Stimulated activated effector memory CD8-positive, alpha-beta T cell treated with anti-CD3 and anti-CD28 coated beads, Interleukin-12 subunit alpha, Interleukin-12 subunit beta, amount 100 ng/mL, for 72 hours (primary cell): ENCODE measurements at places on chromosomes 12 and 14.

- peak; percentile 53 for DNase-seq
Measured at GRCh38 chr12:122021193-122021821, 377 bp upstream of the BCL7A start.

DNA sequence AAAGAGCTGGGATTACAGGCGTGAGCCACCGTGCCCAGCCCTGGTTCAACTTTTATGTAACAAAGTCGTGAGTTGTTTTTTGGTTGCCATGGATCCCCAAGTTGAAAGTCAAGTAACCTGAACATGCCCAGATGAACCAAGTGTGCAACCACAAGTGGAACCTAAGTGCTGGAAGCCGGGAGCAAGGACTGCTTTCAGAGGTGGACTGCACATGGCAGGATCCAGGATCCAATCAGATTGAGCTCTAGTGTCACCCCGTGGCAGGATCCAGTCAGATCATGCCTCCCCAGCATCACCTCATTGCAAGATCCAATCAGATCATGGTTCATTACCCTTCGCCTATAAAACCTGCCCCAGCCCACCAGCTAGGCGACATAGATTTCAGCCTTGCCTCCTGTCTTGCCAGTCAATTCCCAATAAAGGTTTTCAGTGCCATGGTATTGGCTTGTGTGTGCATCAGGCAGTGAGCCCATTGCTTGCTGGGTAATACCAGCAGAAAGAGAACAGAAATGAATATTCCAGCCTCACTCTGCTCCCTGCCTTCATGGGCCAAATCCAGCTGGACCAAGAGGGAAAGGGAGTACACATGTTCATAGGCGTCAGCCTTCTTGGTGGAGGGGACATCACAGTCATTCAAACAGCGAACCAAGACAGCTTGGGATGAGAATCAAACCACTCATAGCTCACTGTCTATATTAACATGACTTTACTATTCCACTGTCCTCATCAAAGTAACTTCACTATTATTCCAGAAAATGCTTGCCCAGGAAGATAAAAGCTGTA lies 43.6 kb upstream of the VASH1 start:
- DNase-seq = no peak

DNA sequence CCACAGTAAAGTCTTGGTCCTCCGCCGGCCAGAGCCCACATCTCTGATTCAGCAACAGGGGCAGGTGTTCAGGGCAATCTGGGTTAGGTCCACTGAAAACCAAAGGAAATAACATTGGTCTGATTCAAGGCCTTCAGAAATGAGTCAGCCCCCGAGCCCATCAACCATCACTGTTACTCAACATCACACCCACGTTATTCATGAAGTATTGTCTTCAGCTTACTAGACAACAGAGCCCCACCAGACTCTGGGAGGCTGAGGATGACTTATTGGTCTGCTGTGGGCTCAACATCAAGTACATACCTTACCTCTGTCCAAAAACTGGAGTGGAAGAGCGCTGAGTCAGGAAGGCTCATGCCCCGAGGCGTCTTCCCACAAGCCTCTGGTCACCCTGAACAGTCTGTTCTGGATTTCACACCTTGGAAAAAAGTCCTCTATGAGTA lies 97.5 kb downstream of the ZFP36L1 start:
- DNase-seq = peak; percentile 76

DNA sequence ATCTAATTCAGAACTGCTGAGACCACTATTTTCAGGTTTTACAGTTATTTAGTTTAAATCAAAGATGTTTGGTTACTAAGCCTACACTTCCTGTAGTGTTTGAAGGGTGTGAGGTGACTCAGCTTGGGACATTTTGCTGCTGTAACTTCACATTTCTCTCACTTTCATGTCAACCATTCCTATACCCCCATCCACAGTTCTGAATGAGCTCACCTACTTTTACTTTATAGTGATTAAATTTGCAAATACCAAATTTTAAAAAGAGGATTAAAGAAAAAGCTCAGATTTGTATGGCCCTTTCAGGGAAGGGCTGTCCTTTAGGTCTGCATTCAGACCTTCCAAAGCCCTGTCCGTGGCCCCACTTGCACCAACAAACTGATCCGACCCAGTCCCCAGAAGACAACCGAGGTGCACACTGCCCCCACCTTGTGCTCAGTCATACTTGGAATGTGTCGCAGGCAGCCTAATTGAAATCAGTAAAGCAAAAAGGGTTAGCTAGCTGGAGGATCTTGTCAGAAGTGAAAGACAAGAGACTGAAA lies 174.4 kb downstream of the MON2 start:
- DNase-seq = peak; percentile 77

GRCh38 chr14:88856786-88857366 lies 32.4 kb downstream of the TTC8 start:
- no peak for DNase-seq

GRCh38 chr14:61566537-61567225 lies 128.6 kb upstream of the HIF1A start:
- no peak for DNase-seq
